ENCODE measurements at places on chromosomes 13 and 19. TPM values are rescaled to one million over a fixed set of nuclear protein-coding genes. Genes with fewer than 3 reads are reported as not detected.
A peak's percentile ranks its signal among the peaks of the same experiment; 100 is the strongest.

The PRTN3 gene
- 0.41 TPM for polyA plus RNA-seq

The KLK12 gene
- not detected for polyA plus RNA-seq

- DNase-seq = no peak
Observed at GRCh38 chr13:37457612-37458011, 141.0 kb downstream of the POSTN start.

- DNase-seq = no peak
Observed at GRCh38 chr19:38251564-38252051, 4.6 kb downstream of the PPP1R14A start.

DNA sequence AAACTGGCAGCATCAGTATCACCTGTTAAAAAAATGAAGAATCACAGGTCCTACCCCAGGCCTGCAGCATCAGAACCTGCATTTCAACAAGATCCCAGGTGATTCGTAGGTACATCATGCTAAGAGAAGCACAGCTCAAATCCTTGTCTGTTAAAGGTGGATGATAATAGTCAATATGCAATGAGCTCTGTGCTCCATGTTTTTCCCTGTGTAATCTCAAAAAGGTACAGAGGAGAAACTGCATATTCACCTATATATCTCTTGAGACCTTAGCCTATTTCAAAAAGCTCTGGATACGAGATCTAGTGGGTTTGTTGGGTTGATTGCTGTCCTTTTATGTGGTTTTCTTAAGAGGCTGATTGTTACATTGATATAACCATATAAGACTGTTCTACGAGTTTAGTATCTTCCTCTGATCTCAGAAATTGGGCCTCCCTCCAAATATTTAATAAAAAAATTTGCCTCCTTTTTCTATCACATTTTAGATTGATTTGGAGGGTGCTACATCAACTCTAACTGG, 148.9 kb downstream of the DCT start:
- no peak for DNase-seq

DNA sequence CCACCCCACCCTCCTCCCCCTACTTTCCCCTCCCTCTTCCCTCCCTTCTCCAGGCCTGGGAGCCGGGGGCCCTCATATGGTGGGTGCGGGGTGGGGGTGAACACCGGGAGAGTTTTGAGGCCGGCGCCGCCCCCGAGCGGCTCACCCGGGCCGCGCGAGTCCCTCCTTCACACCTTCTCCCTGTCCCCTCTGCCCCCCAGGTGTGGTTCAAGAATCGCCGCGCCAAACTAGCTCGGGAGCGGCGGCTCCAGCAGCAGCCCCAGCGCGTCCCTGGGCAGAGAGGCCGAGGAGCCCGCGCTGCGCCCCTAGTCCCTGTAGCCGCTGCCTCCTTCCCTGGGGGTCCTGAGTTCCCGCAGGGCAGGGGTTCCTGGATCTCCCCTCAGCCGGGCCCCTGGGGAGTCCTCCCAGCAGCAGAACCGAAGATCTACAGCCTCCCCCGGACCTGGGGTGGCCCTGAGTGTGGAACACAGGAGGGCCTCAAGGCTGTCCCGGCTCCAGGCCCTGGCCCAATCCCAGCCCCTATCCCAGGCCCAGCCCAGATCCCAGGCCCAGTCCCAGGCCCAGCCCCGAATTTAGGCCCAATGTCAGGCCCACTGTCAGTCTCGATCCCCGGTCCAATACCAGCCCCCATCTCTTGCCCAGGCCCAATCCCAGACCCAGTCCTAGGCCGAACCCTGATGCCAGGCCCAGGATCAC, 1.7 kb downstream of the TPRX2 start:
- DNase-seq = no peak

- peak; percentile 79 for DNase-seq
Observed at GRCh38 chr19:54231077-54231931, 8.5 kb upstream of the LILRB3 start.

The ZNF99 gene
- polyA plus RNA-seq = 0.26 TPM

DNA sequence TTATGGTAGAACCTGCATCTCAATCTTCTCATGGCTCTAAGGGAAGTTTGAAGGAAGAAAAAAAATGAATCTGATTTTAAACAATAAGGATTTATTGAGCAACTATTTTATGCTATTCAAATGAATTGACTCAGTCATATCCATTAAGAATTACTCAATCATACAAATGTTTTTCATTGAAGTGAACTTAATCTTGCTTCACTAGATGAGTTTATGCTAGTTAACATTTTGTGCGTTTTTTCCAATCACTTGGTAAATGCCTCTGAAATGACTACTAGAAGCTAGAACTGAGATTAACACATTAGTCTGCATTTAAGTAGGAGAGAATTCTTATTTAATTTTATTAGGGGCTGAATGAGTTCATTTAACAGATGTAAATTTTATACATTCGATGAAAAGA, 25.2 kb downstream of the RXFP2 start:
- no peak for DNase-seq

The TLE6 gene
- polyA plus RNA-seq = 4.6 TPM

The SPTBN4 gene
- polyA plus RNA-seq = 43.8 TPM

DNA sequence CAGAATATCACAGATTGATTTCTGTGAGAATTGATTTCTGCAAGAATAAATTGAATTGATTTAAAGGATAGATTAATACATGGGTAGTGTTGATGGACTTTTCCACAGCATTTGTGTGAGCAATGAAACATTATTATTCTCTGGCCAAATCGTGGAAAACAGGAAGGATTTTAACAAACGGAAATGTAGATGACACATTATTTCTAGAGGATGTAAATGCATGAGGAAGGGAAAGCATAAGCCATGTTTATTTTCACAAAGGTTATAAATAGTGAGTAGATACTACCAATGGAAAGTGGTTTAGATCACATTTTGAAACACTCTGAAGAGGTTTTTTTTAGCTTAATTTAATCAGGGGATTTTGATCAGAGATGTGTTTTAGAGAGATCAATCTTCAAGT, 1534.6 kb upstream of the MIR17HG start:
- no peak for DNase-seq

The FLT3 gene
- 3.4 TPM for polyA plus RNA-seq

- DNase-seq = no peak
Observed at GRCh38 chr19:5189318-5189607, 151.3 kb downstream of the PTPRS start.

DNA sequence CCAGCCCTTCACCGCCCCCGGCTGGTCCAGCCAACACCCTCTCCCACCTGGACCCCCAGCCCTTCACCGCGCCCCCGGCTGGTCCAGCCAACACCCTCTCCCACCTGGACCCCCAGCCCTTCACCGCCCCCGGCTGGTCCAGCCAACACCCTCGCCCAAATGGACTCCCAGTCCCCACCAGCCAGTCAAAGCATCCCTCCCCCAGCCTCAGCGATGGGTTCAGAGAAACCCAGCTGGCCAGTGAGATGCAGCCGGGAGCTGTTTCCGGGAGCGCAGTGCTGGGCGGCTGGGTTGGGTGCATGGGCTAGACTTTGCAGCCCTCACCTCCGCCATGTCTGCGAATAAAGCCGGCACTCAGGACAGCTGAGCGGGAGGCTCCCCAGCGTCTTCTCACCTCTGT, 6.5 kb upstream of the CDC34 start:
- no peak for DNase-seq

The GPI gene
- 262 TPM for polyA plus RNA-seq

GRCh38 chr13:100630555-100630954, 42.0 kb upstream of the GGACT start:
- DNase-seq = peak; percentile 81

DNA sequence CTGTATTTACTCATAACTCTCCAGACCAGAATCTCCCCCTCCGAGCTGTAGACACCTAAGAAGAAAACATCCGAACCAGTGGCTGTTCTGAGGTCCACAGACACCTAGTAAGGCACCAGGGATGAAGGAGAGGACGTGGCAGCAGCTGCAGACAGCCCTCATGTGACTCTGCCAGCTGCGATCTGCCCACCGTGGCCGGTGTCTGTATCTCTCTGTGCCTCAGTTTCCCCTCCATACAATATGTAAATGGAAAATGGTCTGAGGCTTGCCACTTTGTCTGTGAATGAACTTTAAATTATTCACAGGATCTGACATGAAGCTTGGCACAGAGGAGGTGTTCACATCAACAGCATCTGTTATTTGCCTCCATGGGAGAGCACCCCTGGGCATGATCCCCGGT, 2.4 kb downstream of the CEACAM4 start:
- no peak for DNase-seq

DNA sequence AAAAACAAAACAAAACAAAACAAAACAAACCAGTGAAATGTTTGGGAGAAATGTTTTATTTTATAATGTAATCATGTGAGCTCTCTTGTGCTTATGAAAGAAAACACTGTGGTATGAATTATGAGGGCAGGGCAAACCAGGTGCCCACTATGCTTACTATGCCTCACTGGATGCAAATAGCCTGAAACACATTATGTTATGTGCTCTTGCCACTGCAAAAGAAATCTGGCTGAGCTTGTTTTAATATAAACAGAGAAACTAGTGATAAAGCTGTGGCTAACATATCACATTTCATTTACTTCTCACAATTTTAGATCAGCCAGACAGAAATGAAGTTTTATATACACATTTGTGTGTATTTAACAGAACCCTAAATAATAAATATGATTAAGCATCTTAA, 8.7 kb upstream of the NBEA start:
- DNase-seq = no peak

- peak; percentile 58 for DNase-seq
Observed at GRCh38 chr13:59103004-59103768, 1060.5 kb downstream of the DIAPH3 start.

- DNase-seq = no peak
Observed at GRCh38 chr13:43766725-43767124, 20.0 kb downstream of the ENOX1 start.

- DNase-seq = no peak
Observed at GRCh38 chr13:35812736-35813135, 318.4 kb downstream of the DCLK1 start.

DNA sequence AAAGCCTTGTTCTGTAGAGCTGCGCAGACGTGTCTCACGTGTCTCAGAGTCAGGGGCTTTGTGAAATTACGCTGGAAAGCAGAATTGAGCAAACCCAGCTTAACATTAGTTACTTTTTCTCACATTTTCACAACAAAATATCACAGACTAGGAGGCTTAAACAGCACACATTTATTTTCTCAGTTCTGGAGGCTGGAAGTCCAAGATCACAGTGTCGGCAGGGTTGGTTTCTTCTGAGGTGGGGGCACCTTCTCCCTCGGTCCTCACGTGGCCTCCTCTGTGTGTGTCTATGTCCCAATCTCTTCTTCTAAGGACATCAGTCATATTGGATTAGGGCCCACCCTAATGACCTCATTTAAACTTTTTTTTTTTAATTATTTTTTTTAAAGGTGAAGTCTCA, 4.7 kb upstream of the EIF3G start:
- DNase-seq = no peak

DNA sequence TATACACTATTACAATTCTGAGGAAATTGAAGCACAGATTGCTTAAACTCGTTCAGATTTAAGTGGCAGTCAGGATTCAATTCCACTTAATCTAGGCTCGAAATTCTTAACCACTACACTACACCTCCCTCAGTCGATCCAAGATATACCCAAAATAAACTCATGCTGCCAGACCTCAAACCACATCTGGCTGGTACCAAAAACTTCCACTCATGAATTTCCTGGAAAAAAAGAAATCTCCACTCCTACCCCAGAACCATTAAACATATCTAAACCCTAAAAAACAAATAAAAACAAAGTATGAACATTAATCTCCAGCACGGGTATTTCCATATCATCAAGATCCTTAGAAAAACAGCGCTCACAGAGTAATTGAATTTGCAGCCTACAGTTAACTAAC, 1.1 kb downstream of the ZFP30 start:
- DNase-seq = no peak

- DNase-seq = peak; percentile 72
Observed at GRCh38 chr13:50401049-50401505, 385.8 kb downstream of the KCNRG start.

The LTBP4 gene
- 57.5 TPM for polyA plus RNA-seq

The C1QTNF9 gene
- 0.82 TPM for polyA plus RNA-seq

DNA sequence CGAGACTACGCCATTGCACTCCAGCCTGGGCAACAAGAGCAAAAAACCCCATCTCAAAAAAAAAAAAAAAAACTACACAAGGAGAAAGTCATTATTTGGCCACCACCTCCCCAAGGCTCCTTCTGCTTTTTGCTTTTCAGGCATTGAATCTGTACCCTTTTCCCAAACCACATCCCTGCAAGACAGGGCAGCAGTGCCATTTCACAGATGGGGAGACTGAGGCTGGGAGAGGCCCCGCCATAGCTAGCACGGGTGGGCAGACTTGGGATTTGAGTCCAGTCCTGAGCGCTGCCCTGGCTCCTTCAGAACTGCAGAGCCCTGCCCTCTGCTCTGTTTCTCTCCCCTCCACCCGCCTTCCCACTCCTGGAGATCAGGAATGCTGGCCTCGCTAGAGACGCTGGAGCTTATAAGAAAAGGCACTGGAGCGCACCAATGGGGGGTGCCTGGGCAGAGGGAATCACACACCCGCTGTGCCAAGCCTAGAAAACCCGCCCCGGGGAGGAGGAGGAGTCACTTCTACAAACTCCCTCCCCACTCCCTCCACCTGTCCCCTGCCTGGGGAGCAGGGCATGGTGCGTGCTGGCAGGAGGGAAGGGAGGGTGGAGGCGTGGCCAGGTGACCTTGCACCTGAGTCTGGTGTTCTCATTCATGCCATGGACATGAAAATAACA, 17.6 kb downstream of the TJP3 start:
- no peak for DNase-seq
